ENCODE measurements at places on chromosomes 1 and 21. TPM values are rescaled to one million over a fixed set of nuclear protein-coding genes. Genes with fewer than 3 reads are reported as not detected.

- H3K4me3 ChIP-seq: no peak overlapping the region
- H3K36me3 ChIP-seq: no peaks in the 10 kb centered on the region
- H3K4me1 ChIP-seq: peaks cover 12% of the 10 kb centered on the region
- DNase-seq: no peak
These were observed 6.3 kb upstream of the CTTNBP2NL start for GRCh38 chr1:112389689-112390088.

DNA sequence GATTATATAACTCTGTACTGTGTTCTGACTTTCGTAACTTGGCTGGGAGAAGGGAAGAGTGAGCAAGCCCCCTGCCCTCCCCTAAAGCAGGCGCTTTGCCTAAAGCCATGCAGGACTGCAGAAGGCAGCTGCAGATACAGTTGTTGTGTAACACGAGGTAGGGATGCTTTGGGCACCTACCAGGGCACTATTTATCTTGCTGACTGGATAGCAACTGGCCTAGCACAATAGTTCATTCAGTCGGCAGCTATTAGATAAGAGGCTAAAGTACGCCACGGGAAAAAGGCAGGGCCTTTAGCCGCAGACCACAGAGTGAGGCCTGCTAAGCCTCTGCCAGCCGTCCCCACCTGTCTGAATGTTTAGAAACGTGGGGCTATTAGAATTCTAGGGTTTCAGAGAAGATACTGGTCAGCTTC is 80.9 kb downstream of the TTC3 start:
- H3K27ac ChIP-seq: peak overlapping the region; percentile 46
- no peak overlapping the region for H3K4me3 ChIP-seq
- no peaks in the 10 kb centered on the region for H3K27me3 ChIP-seq
- H3K36me3 ChIP-seq: peaks cover 23% of the 10 kb centered on the region
- H3K4me1 ChIP-seq: peaks cover 21% of the 10 kb centered on the region
- peak; percentile 55 for DNase-seq

GRCh38 chr1:96509951-96510350 is 211.6 kb upstream of the PTBP2 start:
- no peaks in the 10 kb centered on the region for H3K27me3 ChIP-seq
- H3K27ac ChIP-seq: no peak overlapping the region
- H3K36me3 ChIP-seq: no peaks in the 10 kb centered on the region
- no peak for DNase-seq
- peaks cover 18% of the 10 kb centered on the region for H3K4me1 ChIP-seq

- no peaks in the 10 kb centered on the region for H3K36me3 ChIP-seq
- no peaks in the 10 kb centered on the region for H3K27me3 ChIP-seq
- H3K27ac ChIP-seq: no peak overlapping the region
These were observed 7.2 kb upstream of the MT1HL1 start for GRCh38 chr1:237011432-237011831.

SMCP gene
- not detected for total RNA-seq

GRCh38 chr1:226414098-226414698 is 6.3 kb upstream of the PARP1 start:
- no peaks in the 10 kb centered on the region for H3K4me1 ChIP-seq
- no peaks in the 10 kb centered on the region for H3K27me3 ChIP-seq
- DNase-seq: no peak

- H3K4me3 ChIP-seq: no peak overlapping the region
- H3K27me3 ChIP-seq: no peaks in the 10 kb centered on the region
- peak overlapping the region; percentile 71 for H3K27ac ChIP-seq
- DNase-seq: peak; percentile 56
- H3K4me1 ChIP-seq: peaks cover 4% of the 10 kb centered on the region
- H3K36me3 ChIP-seq: no peaks in the 10 kb centered on the region
These were observed 10.9 kb upstream of the ALDH4A1 start for GRCh38 chr1:18913065-18913835.

- H3K4me3 ChIP-seq: no peak overlapping the region
- no peak for DNase-seq
- H3K27me3 ChIP-seq: no peaks in the 10 kb centered on the region
- peaks cover 40% of the 10 kb centered on the region for H3K4me1 ChIP-seq
These were observed 7.2 kb upstream of the PIGC start for GRCh38 chr1:172451002-172451443.

ITGB2 gene
- 22.2 TPM for total RNA-seq
